ENCODE measurements at places on chromosomes 1 and 21.

DNA sequence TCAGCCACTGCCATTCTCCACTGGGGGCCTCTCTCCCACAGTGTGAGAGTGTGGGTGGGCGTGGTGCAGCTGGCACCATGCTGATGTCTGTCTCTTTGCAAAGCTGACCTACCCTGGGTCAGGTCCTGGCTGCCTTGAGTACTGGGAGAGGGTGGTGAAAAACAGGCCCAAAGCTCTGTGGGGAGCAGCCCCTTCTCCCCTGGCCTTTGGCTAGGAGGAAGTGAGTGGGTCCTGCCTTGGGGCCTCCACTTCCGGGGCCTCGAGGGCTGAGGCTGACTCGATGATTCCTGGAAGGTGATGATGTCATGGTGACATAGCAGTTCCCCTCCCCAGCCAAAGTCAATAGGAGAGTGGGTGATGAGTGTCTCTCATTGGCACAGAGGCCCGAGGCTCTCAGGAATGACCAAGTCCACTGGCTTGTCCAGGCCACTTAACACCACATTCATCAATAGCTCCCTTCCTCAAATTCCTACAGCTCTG, 53.0 kb downstream of the IER5 start:
- DNase-seq: no peak

GRCh38 chr21:35581640-35582039, 478.7 kb downstream of the SETD4 start:
- no peak for DNase-seq

GRCh38 chr21:16605597-16605996, 875.8 kb downstream of the USP25 start:
- no peak for DNase-seq

DNA sequence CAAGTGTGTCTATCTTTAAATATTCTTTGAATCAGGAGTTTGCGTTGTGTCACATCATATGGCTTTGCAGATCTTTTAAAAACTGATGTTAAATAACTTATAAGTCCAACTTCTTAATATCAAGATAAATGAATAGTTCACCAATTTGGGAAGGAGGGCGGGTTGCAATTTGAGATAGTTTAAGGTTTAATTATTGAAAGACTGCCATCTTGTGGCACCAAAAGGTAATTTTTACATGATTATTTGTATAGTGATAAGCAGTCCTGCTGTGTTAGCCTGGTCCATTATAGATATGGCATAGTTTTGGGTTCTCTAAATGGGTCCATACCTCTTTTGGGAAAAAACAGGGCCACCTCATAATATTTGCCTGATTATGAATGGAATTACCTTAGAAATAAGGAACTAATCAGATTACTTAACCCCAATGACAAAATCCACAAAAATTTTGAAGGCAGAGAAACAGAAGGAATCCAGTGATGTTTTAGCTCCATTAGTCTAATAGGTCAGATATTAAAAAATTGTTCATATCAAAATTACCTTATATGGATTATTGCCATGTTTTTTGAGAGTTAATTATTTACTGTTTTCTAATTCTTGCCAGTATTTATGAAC, 64.3 kb downstream of the PRKAA2 start:
- peak; percentile 16 for DNase-seq

DNA sequence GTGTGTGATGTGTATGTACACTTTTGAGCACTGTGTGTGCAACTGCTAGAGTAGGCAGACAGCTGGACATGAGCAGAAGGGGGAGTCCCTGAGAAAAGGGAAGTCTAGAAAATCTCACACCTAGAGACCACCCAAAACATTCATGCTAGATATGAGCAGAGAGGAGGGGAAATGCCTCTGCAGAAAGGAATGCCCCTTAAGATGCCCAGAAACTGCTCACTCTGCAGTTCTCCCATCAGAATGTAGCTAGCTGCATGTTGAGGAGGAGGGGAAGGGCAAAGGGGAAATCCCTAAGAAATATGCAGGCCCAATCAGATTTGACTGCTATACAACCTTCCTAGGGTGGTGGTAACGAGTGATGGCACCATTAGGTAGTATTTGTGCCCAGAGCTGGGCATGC, 31.8 kb upstream of the MAGOH start:
- DNase-seq: no peak

GRCh38 chr1:38840281-38840680, 19.3 kb downstream of the RRAGC start:
- no peak for DNase-seq

- no peak for DNase-seq
Measured at GRCh38 chr1:119893238-119893791, 3.0 kb downstream of the ADAM30 start.

DNA sequence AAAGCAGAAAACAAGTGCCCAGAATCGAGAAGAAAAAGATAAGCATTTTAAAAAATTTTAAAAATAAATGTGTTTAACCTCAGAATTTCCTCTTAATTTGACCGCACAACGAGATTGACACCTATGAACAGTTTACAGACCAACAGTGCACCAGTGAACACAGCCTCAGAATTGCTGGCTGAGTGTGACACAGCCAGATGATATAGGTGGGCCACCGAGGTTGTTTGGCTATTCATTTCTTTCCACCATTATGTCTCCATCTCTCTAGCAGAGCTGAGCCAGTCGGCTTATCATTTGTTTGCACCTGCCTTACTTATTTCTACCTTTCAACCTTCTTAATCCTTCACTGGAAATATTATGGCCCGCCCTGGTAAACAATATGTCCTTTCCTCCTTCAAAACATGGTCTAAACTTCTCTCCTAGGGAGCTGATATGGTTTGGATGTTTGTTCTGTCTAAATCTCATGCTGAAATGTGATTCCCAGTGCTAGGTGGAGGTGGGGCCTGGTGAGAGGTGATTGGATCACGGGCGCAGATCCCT, 86.1 kb downstream of the DUSP10 start:
- DNase-seq: no peak

GRCh38 chr1:151989211-151989862, 4.3 kb downstream of the S100A10 start:
- DNase-seq: peak; percentile 73

- DNase-seq: no peak
Measured at GRCh38 chr1:42821690-42822089, 4.5 kb upstream of the SVBP start.

- no peak for DNase-seq
Measured at GRCh38 chr1:55707196-55707595, 492.0 kb upstream of the USP24 start.

DNA sequence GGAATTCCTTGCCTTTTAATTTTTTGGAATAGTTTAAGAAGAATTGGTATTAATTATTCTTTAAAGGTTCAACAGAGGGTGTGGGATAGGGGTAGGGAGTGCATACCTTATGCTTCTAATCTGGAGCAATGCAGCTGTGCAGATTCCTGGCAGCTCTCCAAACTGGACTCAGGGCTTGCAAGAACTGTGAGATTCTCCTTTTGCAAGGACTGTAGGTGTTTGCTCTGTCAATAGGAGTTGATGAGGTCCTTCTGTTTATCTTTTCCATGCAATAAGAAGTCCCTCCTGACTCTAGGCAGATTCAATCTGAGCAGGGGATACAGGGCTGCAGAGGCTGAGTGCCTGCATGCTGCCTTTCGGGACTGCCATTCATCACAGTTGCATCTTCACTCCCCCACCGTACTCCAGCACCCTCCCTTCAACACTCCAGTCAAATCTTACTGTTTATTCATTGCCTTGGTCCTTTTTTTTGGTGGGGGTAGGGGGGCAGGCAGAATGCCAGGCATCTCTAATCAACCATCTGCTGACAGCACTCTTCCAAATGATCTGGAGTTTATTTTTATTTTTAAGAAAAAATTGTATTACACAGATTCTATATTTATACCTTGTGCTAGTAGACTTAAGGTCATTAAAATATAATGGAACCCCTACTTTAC, 122.3 kb downstream of the DISC1 start:
- DNase-seq: no peak
